ENCODE measurements at places on chromosomes 7 and 10.

DNA sequence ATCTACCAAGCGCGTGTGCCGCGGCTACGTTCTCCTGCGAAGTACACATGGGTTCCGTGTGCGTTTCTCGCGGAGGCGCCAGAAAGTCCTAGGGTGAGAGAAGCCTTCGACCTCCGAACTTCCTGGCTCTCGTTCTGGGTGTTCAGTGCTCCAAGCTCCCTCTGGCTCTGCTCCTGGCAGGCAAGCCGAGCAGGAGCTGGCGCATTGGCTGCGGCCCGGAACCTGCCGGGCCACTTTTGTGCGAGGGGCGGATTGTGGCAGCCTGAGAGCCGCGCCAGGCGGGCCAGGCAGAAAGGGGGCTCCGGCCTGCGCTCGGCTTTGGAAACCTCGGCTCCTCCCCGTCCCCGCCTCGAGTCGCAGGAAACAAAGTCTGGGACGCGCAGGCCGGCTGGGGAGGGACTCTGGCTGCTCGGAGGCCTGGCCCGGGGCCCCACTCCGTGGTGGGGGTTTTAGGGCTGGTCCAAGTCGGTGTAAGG, 9.6 kb downstream of the EMX2 start:
- no peak for DNase-seq

DNA sequence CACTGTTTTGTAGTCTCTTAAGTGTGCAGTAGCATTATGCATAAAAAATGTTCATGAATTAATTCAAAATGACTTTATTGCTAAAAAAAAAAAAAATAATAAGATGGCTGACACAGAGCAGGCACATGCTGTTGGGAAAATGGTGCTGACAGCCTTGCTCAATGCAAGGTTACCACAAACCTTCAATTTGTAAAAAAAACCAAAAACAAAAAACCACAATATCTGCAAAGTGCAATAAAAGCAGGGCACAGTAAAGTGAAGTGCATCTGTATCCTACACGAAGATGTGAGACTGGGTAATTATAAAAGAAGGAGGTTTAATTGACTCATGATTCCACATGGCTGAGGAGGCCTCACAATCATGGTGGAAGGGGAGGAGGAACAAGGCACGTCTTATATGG, 185.8 kb downstream of the USP6NL start:
- DNase-seq: no peak

DNA sequence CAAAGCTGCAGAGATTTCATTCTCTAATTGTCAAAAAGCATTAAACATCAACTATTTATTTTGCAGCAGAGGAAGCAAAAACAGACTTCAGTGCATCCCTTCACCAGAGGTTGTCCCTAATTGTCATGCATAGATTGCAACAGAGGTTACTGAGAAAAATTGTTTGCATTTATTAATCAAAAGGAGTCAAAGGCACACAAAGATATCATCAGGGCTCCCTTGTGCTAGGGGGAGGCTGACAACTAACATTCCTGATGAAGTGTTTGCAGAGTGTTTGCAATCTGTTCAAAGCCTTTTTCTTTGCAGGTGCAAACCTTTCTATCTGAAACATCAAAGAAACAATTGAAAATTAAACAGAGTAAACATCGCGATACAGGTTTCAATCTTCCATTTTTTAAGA, 227.5 kb downstream of the TEX36 start:
- peak; percentile 75 for DNase-seq

DNA sequence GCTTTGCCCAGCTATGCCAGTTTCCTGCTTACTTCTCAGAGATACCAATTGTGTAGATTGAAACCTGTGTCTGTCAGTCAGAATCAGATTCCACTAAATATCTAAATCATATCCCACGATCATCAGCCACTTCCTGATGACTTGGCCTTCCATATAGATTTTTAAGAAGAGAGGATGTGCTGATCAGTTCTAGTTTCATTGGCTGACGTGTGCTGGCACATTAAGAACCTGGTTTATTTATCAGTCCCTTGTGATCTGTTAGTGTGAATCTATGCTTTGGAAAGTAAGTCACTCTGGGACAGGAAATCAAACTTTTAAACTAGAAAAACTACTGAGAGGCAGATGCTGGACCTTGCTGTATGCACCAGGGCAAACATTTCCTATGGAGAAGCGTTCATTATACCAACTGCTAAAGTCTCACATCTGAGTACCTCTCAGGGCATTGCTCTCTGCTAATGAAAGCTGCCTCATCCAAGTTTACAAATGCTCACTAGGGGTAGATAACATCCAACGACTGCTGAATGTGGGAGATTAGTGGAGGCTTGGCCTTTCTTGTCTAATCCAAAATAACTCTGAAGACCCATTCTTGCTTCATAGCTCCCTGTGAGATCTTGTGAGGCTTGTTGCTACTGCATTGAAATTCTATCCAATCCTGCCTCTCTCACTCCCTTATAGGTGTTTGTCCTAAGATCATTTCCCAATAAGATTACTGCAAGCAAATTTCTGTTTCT, 109.1 kb downstream of the ARL4A start:
- no peak for DNase-seq

- no peak for DNase-seq
These were observed 26.0 kb upstream of the OPN4 start for GRCh38 chr10:86628311-86628710.
